ENCODE measurements at places on chromosomes 6 and 20.

DNA sequence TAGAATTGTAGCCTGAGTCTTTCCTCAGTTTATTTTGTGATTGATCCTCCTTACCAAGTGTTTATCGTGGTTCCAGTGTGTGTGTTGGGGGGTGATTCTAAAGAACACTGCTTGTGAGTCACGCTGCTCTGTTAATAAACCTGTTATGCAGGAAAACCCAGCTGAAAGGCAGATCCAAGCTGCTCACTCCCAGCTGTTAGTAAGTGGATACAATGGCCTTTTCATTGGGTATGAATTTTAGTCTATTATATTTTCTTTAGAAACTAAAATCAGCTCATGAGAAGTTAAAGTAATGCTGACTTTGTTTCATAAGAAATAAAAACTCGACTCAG is 12.2 kb upstream of the DSTN start:
- DNase-seq: no peak

- DNase-seq: no peak
Observed at GRCh38 chr6:137739544-137739943, 127.5 kb upstream of the TNFAIP3 start.

GRCh38 chr20:47802226-47802920 is 17.1 kb upstream of the SULF2 start:
- no peak for DNase-seq

GRCh38 chr6:18216411-18216810 is 47.9 kb downstream of the DEK start:
- DNase-seq: no peak

GRCh38 chr6:41836022-41836659 is 48.6 kb downstream of the TOMM6 start:
- DNase-seq: no peak

DNA sequence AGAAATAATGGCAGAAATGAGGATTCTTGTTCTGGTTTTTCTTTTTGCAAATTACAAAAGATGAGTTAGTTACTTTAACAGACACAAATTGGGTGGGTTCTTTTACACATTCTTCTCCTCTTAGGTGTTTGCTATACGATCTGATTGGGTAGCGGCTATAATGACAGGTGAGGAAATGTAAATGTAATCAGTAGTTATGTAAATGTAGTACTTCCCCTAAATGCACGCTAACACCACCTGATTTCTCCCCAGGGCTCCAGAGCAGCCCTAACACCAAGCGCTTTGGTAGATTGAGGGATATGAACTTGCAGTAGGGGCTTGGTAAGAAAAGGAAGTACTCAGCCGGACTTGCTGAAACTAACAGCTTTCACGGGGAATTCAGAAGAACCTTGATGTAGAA is 499.4 kb upstream of the NOX3 start:
- DNase-seq: no peak

GRCh38 chr6:140821196-140821595 is 1311.5 kb upstream of the GJE1 start:
- no peak for DNase-seq

GRCh38 chr20:16675001-16675564 is 54.7 kb upstream of the SNRPB2 start:
- no peak for DNase-seq

DNA sequence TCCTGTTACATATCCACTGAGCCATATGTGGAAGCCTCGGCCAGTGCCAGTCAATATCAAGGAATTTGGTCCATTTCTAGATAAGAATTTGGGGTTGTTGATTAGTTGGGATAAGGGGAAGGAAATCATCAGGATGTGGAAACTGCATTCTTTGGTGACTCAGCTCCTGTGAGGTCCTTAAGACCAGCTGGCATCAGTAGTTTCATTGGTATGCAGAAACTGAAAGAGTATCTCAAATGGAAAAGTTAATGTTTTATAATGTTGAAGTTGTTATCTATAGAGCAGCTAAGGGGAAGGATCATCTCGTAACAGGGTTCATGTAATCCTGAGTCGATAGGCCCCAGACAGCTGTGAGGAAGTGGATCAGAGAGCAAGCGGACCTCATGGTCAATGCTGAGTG is 87.9 kb upstream of the PRND start:
- DNase-seq: no peak

GRCh38 chr6:132872923-132873322 is 58.6 kb downstream of the RPS12 start:
- DNase-seq: no peak

GRCh38 chr20:17985388-17986018 is 16.7 kb downstream of the MGME1 start:
- no peak for DNase-seq

- no peak for DNase-seq
Observed at GRCh38 chr6:16760516-16761470, at the start of gene ATXN1. Gene ATXN1, minus strand, starts transcription at chr6:16761460.

DNA sequence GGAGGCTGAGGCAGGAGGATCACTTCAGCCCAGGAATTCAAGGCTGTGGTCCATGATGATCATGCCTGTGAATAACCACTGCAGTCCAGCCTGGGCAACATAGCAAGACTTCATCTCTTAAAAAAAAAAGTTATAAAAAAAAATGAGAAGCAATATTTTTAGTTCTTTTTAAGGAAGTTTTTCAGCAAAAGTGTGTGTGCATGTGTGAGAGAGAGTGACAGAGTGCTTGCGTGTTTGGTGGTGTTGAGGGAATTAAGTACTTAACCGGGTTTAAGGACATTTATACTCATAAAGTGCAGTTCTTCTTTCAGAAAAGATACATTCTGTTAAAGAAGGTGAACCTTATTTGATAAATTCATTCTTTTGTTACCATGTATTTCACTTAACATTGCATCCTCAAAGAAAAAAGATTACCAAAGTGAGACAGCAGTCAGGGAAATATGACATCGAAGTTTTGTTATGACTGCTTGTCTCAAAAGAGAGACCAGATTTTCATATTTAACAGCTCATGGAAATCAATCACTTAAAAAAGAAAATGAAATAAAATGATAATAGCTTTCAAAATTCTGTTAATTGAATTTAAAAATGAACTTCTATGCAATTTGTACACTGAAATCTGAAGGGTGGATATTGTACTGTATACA is 254.7 kb downstream of the ARHGAP18 start:
- no peak for DNase-seq

GRCh38 chr6:9335431-9335830 is 900.1 kb upstream of the SLC35B3 start:
- no peak for DNase-seq

GRCh38 chr20:32626859-32627636 is 41.9 kb upstream of the NOL4L start:
- DNase-seq: no peak

DNA sequence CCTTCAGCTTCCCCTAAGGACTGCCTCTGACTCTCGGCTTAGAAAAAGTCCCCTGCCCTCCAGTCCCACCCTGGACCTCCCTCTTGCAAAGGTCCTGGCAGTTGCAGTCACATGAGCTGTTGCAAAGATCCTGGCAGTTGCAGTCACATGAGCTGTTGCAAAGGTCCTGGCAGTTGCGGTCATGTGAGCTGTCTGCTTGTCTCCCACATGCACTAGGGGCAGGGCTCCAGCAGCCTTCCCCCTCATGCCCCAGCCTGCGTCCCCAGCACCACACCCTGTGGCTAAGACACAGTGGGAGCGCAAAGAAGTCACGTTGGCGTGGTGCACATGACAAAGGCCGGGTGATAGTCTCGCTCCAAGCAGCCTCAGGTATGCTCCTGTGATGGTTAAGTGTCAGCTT is 82.9 kb downstream of the ZNF217 start:
- DNase-seq: no peak

DNA sequence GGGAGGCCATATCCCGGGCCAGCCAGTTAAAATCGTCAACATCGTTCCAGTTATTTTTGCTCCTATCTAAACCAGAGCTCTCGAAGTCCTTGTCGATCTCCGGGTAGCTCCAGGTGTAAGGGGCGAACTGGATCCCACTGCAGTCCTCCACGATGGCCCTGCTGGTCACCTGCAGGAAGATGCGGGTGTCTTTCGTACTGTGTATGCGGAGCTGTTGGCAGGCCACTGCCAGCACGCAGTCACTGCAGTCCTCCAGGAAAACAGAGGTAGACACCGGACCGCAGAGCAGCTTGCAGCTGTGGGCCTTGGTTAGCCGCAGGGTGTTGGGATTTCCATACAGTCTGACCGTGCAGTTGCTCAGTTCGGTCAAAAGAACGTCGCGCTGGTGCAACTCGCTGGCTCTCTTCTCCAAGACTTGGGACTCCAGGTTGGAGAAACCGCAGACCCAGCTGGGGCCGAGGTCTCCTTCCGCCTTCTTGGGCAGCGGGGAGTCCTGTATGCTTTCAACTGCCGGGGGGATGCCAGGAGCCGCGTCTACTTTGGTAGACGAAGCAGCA is 742 bp downstream of the TBCC start:
- DNase-seq: no peak

GRCh38 chr6:136923954-136924673 is 2.0 kb downstream of the SLC35D3 start:
- DNase-seq: no peak

DNA sequence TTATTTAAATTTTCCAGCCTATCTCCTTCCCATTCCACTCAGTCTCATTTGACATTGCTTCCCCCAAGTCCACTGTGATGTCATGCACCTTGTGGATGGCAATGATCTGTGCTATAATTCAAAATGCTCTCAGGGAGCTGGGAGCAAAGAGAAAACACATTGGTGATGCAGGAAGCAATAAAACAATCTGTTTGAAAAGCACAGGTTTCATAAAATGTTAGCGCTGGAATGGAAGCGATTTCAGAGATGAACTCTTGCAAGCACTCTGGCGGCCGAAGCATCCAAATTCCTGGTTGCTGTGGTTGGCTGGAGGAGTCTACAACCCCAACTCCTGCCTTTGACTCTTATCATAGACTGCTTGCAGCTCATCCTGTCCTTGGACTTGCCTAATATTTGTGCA is 167.0 kb downstream of the GMPR start:
- DNase-seq: no peak

- no peak for DNase-seq
Observed at GRCh38 chr6:128918886-128919285, 35.9 kb downstream of the LAMA2 start.

DNA sequence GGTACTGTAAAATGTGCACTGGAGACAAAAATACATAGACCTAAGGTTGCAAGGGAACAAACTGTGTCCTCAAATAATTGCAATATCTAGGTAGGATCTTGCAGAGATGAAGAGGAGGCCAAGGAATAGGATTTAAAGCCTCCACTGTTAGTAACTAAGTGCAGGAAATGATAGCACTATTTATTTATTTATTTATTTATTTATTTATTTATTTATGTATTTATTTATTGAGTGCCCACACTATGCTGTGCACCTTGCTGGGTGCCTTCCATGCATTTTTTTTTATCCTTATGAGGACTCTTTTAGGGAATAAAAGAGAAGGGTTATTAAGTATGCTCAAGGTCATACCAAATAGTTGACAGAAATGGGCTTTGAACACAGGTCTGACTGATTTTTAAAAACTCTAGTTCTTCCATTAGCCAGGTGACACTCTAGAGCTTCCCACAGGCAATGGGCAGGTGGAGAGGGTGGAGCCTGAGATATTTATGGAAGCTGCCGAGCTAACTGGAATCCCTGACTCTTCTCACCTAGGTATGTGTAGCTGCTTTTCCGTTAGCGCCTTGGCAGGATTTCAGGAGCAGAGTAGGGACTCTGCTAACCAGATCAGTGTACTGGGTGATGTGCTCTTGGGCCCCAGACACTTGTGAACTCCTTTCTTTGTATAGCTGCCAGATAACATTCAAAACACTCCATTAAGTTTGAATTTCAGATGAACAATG is 12.8 kb upstream of the NUP153 start:
- no peak for DNase-seq

DNA sequence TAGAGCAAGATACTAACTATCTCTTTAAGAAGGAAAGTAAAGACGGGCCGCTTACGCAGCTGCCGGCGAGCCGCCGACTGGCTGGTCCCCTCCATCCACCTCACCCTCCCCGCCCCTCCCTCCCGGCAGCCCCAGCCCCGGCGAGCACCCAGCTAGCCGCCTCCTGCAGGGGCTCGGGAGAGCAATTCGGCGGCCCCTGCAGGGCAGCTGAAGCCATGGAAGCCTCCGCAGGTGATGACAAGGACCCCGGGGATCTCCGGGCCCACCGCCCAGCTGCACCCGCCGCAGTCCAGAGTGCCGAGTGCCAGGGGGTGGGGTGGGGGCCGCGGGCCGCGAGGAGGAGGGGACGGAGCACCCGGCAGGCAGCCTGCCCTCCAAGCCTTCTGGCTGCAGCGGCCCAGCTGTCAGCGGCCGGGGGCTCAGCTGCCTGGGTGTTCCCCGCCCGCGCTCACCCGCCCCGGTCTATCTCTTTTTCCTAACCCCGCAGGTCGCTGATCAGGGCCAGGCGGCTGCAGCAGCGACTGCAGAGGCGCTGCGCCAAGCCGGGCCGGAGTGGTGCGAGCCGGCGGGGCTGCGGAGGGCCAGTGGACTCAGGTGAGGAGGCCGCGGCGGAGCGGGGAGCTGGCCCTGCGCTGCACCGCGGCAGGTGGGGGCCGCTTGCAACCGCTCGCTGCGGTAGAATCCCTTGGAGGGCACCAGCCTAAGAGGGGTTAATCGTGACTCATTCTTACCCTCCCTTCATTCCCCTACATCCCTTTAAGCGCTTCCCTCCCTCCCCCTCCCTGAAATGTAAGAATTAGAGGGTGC is at the start of gene SNPH:
TSS of gene SNPH (plus strand) at position 128 of the 807 bp plus-strand sequence. CDS start 29,946 bp downstream, outside the sequence.
- peak; percentile 53 for DNase-seq

- DNase-seq: no peak
Observed at GRCh38 chr6:166493427-166494100, 92.9 kb downstream of the RAMACL start.

- DNase-seq: no peak
Observed at GRCh38 chr6:87945966-87946365, 101.7 kb upstream of the SPACA1 start.

DNA sequence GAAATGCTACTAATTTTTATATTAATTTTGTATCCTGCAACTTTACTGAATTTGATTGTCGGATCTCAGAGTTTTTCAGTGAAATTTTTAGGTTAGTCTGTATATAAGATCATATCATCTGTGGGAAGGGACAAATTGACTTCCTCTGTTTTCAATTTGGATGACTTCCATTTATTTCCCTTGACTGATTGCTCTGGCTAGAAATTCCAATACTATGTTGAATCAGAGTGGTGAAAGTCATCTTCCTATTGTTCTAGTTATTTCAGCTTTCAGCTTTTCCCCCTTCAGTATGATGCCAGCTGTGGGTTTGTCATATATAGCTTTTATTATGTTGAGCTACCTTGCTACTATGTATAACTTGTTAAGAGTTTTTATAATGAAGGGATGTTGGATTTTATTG is 771.2 kb downstream of the KIF16B start:
- DNase-seq: no peak

DNA sequence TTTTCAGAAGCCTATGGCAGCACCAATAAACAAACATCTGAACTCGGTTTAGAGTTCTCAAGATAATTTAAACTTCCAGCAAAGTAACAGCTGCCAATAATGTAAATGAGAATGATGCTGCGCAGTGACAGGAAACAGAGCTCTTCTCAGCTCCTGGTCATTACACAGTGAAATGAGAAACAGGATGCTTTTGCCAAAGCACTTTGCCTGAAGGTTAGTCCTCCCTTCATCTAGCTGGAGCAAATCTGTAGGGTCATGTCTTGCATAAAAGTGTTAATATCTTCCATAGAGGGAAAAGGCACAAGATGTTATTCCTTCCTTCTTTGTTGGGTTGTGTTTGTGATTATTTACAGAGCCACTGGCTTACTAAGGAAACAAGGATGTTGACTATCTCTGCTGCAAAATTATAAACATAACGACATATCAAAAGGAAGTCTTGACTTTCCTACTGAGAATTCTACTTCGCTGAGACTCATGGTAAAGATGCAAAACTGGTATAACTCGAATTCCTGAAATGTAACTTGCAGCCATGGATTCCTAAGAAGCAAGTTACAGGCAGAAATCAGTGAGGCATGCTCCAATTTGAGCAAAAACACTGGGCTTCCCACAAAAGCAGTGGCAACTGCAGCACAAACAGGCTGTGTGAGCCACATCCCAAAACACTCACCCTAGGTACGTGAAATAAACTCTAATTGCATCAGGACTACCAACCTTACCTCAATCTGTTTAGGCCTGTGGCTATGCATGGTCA is 102.5 kb upstream of the BEND6 start:
- DNase-seq: no peak

All from activated CD8-positive, alpha-beta memory T cell treated with anti-CD3 and anti-CD28 coated beads for 1 hour (primary cell).